ENCODE measurements at places on chromosomes 4 and X. TPM values are rescaled to one million over a fixed set of nuclear protein-coding genes. Genes with fewer than 3 reads are reported as not detected.

The PAGE2 gene
- not detected for polyA plus RNA-seq

The F11 gene
- polyA plus RNA-seq = 0.06 TPM

DNA sequence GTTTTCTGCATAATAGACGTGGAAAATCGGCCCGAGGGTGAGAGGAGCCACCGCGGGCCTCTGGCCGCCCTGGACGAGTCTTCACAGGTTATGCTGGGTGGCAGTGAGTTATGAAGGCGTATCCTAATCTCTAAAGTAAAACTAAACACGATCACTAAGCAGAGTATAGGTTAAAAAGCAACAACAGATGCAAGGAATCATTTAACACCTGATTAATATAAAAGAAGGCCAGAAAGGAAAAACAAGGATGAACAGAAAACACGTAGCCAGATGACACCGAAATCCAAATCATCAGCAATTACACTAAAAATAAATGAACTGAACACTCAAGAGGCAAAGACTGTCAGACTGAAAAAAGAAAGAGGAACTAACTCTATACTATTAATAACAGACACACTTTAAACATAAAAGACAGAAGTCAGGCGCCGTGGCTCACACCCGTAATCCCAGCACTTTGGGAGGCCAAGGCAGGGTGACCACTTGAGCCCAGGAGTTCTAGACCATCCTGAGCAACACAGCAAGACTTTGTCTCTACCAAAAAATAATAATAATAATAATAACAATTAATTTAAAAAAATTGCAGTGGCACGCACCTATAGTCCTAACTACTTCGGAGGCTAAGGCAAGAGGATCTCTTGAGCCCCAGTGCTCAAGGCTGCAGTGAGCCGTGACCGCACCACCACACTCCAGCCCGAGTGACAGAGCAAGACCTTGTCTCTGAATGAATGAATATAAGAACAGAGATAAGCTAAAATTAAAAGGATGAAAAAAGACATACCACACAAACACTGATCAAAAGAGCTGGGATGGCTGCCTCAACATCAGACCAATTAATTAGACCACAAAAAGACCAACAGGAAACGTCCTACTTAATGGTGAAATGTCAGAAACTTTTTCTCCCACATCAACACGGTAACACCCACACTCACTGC is 30.0 kb downstream of the CTBP1 start:
- peak; percentile 68 for DNase-seq

DNA sequence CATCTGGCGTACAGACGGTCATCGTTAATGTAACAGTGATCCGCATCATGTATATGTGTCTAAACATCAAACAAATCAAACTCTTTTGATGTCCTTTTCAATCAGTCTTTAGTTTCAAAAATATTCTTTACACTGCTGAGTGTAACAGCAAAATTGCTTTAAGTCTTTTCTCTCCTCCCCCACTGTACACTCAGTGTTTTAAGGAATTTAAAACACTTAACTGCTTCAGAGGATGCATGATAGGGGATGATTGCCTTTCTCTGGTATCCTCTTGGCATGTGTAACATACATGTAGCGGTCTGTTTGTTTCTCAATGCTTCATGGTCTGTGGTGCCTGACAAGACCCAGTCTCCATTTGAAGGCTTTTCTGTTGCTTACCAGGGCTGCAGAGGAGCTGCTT is 41.6 kb downstream of the LIMCH1 start:
- DNase-seq = no peak

DNA sequence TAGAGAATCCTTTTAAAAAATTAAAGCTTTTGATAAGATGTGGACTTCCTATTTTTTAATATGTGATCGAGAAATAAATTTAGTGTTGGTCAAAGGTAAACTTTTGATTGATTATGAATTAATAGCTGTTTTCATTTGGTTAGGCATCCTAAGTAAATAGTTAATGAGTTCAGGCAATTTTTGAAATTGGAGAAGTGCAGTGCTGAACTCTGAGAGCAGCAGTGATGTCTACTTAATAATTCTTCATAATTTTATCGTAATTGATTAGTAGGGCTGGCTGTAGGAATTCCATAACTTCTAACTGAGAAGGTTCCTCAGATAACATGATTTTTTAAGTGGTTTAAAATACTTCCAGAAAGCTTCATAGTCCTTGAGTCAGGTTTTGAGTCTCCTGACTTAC is 1.5 kb downstream of the MND1 start:
- no peak for DNase-seq

GRCh38 chr4:140648716-140649308 is 80.1 kb upstream of the UCP1 start:
- DNase-seq = no peak

DNA sequence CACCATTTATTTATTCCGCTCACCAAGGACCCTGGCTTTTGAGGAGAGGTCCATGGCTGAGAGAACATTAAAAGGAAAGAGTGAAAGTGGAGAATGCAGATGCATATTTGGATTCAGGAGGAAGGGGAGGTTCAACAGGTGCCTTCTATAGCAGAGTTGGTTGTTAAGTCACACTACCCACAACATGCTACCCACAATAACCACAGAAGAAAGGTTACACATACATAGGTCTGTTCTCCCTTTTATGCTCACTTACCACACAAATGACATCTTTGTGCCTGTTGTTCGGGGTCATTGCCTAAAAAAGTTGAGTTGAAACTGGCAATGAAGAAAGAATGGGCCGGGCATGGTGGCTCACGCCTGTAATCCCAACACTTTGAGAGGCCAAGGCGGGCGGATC is 587.4 kb downstream of the RPA4 start:
- no peak for DNase-seq
